ENCODE measurements at places on chromosomes 1 and 21.

DNA sequence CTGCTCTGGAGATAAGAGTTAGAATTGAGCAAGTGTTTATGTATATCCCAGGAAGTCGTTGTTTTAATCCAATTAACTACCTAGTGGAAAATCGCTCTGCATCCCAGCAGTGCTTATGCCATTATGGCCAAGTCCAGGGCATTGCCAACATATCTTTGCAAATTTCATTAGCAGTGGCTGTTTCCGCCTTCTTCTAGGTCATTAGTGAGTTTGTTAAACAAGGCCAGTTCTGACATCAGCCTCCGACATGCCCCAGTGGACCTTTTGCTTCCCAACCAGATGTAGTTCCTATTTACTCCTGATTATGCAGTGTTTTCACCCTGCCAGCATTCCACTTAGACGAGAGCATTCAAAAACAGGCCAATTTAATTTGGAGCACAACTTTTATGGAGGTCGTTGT, 106.8 kb upstream of the FAM78B start:
- no peak for DNase-seq

- DNase-seq = no peak
Measured at GRCh38 chr1:56095696-56096665, 483.4 kb downstream of the PLPP3 start.

DNA sequence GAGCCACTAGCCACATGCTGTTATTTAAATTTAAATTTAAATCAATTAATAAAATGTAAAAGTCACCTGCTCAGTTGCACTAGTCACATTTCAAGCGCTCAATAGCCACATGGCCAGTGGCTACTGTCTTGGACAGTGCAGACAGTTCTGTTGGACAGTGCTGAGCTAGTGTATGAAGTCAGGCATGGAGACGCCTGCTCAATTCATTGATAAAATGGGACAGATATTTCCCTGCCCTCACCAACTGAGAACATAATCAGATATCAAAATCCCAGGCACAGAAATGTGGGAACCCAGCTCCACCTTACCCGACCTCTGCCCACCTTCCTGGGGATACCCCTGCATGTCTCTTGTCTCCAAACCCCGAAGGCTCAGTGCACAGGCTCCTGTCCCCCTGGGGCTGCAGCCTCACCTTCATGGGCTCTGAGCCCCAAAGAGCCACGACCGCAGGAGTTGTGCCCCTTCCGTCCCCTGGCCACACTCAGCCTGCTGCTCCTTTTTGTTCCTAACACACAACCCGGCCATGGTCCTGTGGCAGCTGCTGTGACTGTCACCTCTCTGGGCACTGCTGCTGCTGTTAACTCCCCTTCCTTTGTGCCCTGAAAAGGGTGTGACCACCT, 63.5 kb downstream of the TCP10L start:
- DNase-seq = no peak

DNA sequence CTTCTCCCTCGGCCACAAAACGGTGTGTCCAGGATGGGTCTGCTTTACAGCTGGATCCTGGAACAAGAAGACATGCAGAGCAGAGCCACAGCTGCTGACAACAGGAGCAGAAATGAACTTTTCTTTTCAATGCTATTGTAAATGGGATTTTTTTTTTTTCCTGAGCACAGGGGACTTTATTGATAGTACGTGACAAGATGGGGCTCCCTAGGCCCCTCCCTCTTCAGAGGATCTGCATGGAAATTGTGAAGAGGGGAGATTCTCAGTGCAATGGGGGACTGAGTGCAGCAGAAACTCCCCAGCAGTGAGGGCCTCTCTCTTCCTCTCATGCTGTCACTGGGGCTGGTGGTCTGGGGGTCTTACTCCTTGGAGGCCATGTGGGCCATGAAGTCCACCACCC, 40.8 kb upstream of the CD2 start:
- DNase-seq = no peak

DNA sequence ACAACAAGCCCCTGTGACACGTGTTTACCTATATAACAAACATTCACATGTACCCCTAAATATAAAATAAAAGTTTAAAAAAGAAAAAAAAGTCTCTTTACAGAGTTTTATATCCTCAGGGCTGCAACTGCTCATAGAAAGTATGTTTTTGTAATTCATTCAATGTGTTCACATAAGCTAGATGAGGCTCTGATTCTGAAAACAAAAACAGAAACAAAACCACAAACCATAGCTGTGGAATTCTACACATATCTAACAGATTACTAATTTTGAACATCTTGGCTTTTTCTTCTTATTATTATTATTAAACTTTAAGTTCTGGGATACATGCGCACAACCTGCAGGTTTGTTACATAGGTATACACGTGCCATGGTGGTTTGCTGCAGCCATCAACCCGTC, 579.6 kb upstream of the ZRANB2 start:
- DNase-seq = no peak

- no peak for DNase-seq
Measured at GRCh38 chr1:20611652-20612051, 21.6 kb upstream of the PINK1 start.

- no peak for DNase-seq
Measured at GRCh38 chr1:246506367-246506673, 759 bp downstream of the SMYD3 start.

- DNase-seq = no peak
Measured at GRCh38 chr1:168601051-168601450, 24.6 kb downstream of the XCL1 start.

DNA sequence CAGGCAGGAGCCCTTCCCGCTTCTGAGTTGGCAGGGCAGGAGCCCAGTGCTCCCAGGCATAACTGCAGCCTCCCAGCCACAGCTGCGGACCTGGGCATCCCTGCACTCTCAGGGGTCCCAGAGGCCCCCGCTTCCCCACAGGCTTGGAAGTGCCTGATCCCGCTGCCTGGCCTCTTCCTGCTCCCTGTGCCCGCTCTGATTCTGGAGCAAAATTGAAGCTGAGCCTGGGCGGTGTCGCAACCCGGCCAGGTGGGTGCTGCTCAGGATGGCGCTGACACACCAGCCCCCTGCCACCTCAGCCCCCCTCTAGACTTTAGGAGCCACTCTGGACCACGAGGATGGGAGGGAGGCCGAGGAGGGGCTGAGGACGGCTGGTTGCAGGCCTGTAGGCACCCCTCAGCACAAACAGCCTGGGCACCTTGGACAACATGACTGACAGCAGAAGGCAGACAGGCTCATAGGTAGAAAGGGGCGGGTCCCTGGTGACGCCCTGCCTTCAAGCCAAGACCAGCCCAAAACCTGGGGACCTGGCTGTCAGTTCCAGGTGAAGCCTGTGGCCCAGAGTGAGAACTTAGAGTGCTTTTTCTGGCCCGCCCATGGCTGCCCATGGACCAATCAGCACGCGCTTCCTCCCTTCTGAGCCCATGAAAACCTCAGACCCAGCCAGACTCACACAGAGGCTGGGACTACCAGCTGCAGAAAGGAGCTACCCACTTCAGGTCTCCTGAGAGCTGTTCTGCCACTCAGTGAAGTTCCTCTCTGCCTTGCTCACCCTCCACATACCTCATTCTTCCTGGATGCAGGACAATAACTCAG, 7.2 kb downstream of the HLCS start:
- no peak for DNase-seq

- no peak for DNase-seq
Measured at GRCh38 chr1:110449661-110450651, 993 bp upstream of the PROK1 start.

GRCh38 chr1:61491497-61491896, 233.4 kb downstream of the TM2D1 start:
- no peak for DNase-seq

- DNase-seq = no peak
Measured at GRCh38 chr1:86487131-86487810, 18.5 kb downstream of the CLCA1 start.

GRCh38 chr1:211633524-211633846, 41.9 kb downstream of the NEK2 start:
- no peak for DNase-seq

- DNase-seq = no peak
Measured at GRCh38 chr1:205236951-205237475, 9.3 kb downstream of the TMCC2 start.

GRCh38 chr1:238485057-238485911, 594.6 kb upstream of the ZP4 start:
- no peak for DNase-seq

GRCh38 chr1:19315378-19316198, 3.5 kb downstream of the SLC66A1 start:
- no peak for DNase-seq

GRCh38 chr21:40647706-40648105, 199.3 kb downstream of the DSCAM start:
- DNase-seq = no peak

DNA sequence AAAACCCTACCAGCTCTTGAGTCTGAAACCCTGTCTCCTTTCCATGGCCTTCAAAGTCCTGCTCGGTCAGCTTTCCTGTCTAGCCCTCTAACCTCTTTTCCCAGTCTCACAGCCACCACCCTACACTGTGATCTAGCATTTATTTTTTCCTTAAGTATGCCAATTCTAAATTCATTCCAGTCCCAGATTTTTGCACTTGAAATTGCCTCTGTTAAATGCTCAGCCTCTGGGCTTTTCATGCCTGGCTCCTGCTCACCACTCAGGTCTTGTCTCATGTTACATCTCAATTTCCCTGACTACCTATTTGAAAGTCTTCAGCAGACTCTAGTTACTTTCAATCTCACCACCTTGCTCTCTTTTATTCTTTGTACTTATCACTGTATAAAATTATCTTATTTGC, 176.2 kb downstream of the ADGRL4 start:
- DNase-seq = no peak

DNA sequence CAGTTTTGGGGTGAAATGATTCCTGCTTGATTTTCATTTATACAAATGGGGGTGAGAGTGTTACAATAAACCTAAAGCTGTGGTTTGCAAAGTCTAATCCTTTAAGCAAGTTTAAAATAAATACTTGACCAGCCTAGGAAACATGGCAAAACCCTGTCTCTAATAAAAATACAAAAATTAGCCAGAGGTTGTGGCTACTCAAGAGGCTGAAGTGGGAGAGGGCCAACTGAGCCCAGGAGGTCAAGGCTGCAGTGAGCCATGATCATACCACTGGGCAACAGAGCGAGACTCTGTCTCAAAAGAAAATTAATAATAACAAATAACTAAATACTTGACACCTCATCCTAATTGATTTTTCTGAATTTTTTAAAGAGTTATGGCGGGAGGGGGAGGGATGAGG, 110.8 kb downstream of the EIF4G3 start:
- DNase-seq = no peak

DNA sequence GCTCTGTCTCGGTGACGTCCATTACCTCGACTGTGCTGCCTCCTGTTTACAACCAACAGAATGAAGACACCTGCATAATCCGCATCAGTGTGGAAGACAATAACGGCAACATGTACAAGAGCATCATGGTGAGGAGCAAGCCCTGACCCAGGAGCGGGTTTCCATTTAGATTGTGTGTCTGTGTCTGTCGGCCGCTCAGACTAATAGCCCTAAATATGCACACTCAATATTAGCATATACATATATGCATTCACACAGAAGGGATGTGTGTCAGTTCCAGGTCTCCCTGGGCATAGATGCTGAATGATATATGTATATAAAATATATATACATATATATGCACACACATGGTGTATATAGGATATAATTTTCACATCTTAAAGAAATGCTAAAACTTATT, 111.7 kb downstream of the RGL1 start:
- no peak for DNase-seq

DNA sequence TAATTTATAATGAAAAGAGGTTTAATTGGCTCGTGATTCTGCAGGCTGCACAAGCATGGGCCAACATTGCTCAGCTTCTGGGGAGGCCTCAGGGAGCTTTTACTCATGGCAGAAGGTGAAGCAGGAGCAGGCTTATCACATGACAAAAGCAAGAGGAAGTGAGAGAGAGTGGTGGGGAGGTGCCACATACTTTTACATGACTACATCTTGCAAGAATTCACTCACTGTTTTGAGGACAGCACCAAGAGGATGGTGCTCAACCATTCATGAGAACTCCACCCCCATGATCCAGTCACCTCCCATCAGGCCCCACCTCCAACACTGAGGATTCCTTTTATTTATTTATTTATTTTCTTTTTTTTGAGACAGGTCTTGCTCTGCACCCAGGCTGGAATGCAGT, 5.5 kb upstream of the PLEKHM2 start:
- no peak for DNase-seq

DNA sequence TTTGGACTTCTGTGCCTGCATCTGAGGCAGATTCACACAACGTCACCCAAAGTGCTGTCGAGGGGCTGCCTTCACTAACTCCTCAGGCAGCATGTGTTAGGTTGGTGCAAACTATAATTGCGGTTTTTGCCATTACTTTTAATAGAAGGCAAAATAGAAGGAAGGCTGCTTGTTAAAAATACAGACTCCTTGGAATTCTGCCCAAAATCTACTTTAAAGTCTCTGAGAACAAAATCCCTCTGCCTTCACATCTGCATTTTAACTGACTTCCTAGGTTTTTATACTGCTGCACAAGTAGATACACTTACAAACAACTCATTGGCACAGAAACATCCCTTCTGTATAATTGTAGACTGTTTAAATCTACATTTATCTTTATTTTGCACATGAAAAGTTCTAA, 41.3 kb upstream of the SLC19A2 start:
- no peak for DNase-seq

GRCh38 chr1:74673351-74674111, at the start of gene ERICH3:
ERICH3 (minus strand) TSS chr1:74673792; CDS start chr1:74673519, 273 bp downstream.
- no peak for DNase-seq

DNA sequence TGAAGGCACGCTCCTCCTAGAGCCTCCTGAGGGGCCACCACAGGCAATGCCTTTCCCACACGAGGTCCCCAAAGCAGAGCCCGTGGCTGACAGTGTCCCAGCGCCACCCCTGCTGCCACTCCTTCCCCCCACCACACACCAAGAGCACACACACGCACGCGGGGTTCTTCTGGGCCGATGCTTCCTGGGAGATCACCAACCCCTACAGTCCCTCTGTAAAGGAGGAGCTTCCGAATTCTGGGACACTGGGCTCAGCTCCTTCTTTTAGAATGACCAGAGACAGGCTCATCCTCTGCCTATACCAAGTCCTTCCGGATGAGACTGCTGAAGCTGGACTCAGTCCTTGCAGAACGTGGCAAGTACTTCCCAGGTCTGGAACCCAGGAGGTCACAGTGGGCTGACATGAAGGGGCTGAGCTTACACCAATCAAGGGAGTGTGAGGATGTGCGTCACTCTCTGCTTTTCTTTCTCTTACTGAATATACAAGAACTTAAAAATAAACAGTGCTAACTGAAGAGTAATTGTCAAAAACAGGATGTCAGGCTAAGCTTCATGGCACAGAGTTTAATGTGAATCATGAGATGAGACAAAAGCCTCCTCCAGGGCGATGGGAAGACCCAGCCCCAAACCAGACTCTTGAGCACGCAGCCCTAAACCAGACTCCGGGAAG, 12.7 kb downstream of the SSU72 start:
- no peak for DNase-seq

Measured in type B pancreatic cell (in vitro differentiated cells).